Activated T-cell treated with anti-CD3 and anti-CD28 coated beads for 24 hours (primary cell): ENCODE measurements at places on chromosomes 1 and 21.

DNA sequence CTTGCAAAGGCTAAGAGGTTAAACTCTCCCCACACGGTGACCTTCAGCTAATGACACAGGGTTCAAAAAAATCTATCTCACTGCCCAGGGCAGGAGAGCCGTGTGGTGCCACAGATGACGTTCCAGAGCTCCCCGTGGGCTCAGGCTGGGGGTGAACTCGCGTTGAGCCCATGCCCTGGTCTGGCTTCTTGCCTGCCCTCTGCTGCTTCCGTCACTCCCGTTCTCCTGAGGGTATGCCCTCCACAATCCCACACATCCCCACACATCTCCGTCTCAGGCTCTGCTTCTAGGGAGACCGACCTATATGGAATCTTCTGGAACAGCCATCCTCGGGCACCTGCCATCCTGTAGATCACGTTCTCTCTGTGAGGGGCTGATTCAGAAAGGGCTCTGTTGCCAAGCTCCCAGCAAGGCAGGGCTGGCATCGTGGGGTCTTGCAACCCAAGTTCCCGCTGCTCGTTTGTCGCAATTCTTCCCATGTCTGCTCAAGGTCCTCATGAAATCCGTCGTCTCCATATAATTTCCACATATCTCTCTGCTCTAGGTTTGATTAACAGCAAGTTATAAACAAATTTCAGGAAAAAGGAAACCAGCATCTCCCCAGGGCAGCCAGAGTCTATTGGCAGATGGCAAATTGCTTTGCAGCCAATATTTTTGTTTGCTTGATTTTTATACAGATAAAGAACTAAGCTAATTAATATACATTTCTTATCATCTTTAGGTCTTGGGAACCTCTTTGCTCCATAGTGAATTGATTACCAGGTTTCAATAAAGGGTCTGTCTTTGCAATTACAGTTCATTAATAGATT is 278.2 kb downstream of the PTPRU start:
- no peak for DNase-seq

DNA sequence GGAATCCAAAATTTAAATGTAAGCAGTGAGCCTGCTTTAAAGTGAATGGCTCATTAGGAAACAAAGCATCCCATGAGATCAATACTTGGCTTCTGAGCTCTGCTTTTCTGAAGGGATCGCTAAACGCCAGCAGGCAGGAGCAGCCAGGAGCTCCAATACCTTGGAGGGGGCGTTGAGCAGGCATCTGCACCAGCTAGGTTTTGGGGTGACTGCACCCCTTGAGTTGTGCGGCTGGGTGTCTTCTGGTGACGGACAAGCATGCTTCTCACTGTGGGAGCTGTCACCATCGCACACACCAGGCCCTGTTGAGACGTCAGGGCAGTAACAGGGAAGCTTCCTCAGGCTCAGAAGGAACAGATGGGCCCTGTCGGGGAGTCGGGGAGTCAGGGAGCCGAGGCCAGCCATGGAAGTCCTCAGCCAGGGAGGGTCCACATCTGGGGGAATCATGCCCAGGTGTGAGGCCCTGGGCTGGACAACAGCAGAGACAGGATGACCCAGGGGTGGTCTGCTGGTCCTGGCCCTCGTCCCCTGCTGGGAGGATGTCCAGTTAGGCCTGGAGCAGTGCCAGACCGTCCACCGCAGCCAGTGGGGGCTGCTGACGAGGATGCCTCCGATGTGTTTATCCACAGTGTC is 57.9 kb upstream of the ADARB1 start:
- DNase-seq = no peak

DNA sequence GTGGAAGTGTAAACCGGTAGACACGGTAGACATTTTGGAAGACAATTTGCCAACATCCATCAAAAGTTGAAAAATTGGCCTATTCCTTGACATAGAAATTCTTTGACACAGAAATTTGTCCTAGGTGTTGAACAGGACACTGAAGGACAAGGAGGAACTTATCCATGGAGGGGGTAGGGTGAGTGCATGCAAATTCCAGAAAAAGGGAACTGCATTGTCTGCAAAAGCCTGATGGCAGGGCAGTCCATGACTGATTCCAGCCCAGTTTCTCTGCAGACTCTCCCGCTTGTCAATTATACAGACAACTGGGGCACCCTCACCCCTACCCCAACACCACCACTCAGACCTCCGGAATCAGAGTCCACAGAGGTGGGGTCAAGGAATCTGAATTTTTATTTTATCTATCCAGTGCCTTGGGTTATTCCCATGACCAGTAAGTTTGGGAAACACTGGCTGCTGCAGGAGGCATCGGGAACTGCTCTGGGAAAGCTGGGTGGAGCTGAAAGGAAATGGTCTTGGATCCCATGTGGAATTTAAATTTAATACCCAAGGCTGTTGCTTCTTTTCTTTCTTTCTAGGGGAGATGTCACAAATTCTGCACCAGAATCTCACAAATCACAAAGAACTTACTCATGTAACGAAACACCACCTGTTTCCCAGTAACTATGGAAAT is 103.3 kb upstream of the SLC45A1 start:
- no peak for DNase-seq

DNA sequence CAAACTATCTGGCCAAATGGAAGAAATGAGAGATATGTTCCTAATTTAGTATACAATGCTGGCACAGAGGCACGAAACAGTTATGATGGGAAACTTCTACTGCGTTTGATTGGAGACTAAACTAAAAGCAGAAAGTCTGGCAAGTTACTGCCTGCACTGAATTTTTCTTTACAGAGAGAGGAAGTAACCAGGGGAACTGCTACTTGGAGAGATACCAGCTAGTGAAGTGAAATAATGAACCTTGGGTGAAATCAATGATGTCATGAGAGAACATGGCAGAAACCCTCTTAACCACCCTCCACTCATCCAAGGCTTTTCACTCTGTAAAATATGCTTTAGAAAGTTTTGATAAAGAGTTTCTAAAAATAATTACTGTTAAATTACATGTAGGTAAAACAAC is 29.3 kb downstream of the NIBAN1 start:
- DNase-seq = no peak

- no peak for DNase-seq
Observed at GRCh38 chr1:232009741-232010140, 383.2 kb downstream of the DISC1 start.

DNA sequence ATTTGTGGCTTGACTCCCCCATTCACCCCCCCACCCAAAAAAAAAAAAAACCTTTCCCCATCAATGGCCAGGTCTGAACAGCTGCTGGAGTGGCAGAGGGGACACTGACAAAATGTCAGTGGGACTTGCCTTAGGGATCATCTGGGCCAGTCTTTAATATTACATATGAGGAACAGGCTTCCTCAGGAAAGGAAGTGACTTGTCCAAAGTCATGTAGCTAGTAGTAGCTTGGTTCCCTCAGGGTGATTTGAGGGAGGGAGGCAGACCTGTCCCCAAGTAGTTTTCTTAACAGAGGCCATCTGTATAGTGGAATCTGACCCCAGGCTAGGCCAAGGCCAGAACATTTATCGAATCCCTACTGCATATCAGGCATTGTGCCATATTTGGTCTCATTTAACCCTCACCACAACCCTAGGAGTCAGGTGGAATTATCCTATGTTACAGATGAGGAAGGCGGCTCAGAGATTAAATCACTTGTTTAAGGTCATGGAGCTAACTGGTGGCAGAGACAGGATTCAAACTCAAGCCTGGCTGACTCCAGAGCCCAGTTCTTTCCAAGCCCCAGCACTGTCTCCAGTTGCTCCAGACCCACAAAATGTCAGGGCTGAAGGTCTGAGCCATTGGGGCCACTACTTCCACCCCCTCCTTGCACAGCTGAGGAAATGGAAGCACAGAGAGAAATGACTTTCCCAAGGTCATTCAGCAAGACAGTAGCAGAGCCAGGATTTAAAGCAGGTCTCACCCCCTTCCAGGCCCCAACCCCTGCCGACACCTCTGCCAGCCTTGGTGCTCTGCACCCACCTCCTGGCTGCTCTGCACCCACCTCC is 10.4 kb downstream of the ZBTB7B start:
- no peak for DNase-seq

DNA sequence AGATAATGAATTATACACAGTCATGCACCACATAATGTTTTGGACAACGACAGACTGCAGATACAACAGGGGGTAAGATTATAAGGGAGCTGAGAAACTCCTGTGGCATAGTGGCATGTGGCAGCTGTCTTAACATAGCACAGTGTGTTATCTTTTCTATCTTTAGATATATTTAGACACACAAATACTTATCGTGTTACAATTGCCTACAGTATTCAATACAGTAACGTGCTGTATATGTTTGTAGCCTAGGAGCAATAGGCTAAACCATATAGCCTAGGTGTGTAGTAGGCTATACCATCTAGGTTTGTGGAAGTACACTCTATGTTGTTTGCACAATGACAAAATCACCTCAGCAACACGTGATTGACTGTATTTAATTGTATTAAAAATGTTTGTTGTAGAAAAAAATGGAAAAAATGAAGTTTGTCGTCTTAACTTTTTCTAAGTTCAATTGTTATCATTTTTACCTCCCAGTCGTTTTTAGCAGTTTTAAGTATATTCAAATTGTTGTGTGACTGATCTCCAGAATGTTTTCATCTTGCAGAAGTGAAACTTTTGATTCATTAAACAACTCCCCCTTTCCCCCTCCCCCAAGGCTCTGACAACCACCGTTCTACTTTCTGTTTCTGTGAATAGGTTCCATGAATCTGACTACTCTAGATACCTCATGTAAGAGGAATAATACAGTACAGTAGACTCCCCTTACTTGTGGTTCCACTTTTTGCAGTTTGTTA is 351.0 kb upstream of the B3GALT2 start:
- peak; percentile 73 for DNase-seq

DNA sequence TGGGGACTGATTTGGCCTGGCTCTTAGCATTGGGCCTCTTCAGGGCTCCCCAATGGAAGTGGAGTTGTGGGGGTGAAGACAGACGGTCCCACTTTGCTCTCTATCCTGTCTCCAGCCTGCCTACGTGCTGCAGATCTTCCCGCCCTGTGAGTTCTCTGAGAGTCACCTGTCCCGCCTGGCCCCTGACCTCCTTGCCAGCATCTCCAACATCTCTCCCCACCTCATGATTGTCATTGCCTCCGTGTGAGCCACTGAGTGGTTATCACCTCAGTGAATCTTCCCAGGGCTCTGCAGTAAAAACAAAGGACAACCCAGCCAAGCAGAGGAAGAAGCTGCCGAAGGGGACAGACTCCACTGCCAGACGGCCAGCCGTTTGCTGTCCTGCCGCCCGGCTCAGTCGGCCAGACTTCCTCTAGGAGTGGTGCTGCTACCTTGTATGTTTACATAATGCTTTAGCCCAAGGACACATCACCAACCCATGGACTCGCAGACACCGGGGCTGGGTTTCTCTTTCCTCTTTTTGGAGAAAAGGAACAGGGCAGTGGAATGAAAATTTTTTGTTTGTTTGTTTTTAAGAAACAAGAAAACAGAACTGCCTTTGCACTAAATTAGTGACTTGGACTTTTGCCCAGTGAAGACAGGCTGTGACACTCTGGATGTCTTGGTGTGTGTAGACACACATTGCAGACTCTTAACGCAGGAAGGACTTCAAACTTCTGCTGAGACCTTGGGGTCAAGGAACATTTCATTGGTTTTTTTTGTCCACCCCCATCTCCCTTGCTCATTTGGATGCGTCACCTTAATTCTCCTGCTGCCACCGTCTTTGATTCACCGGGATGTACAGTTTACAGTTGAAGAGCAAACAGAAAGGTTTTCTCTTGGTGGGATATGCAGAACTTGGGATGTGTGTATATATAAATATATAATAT is 36.5 kb downstream of the ZBTB17 start:
- DNase-seq = no peak

DNA sequence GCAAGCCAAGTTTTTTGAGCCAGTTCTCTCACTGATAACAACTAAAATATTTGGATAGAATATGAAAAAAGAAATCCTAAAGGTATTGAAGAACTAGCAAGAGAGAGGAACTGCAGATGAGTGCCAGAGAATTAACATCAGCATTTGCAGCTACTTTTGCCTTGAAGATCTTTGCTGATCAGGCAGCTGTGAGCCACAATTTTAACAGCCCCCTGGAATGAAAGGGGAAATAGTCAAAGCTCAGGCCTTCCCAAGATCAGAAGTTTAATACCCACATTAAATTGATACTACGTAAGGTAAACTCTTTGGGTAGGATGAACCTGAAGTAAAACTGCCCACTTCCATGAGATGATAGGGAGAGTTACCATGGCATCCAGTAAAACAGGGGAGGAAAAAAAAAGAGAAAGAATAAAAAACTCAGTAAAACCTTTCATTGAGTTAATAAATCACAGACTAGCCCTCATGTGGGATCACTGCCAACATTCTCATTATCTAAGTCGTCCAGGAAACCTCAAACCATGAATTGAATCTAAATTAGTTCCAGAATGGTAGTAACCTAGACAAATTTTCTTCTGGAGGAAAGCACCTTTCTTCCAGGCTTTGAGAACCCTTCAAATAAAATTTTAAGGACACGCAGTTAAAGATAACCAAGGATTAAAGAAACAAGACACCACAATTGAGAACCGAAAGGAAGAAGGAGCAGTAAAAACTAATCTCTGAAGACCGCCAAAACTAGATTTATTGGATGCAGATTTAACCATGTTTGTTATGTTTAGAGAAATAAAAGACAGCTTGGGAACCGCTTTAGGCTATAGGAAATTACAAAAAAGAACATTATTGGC is 28.3 kb downstream of the SCP2 start:
- DNase-seq = no peak

- no peak for DNase-seq
Observed at GRCh38 chr1:21677168-21677567, 8.0 kb upstream of the RAP1GAP start.

GRCh38 chr1:4029376-4029775 is 129.3 kb upstream of the C1orf174 start:
- DNase-seq = no peak

- DNase-seq = no peak
Observed at GRCh38 chr1:160605205-160605604, 25.9 kb upstream of the CD84 start.

DNA sequence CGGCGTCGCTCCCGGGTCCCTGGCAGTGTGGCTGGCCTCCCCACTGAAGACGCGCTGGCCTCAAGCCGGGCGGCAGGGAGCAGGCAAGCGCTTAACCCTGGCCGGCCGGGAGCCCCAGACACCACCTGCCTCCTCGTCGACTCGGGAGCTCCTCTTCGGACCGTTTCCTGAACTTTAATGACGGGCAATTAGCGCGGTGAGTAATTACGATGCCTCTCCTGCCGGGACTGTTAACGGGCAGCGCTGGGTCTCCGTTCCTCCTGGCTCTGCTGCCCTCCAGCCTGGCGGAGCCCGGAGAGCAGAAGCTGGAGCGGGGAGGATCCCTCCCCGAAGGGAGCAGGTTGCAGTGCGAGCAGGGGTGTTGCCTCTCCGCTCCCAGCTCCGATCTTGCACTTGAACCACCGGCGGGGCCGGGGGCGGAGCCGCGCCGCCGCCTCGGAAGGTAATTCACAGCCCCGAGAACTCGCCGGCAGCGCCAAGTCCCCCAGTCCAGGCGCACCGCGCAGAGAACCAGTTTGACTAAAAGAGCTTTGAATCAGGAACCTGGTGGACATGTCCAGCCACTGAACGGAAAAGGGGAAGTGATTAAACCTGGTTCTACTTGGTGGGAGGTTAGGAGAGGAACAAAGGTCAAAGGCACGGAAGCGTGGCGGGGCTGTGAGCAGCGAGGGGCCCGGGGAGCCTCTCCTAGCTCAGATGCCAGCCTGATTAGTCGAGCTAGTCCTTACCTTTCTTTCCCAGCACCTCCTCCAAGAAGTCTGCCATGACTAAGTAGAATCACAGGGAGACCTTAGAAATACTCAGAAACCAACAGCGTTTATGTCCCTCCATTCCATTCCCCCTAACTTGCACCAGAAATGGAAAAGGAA is 18.3 kb upstream of the PLEKHA6 start:
- no peak for DNase-seq

GRCh38 chr21:40841524-40842196 is 5.3 kb downstream of the DSCAM start:
- DNase-seq = no peak

GRCh38 chr1:68221001-68221979 is 11.0 kb downstream of the WLS start:
- DNase-seq = no peak
